ENCODE measurements at places on chromosomes 12 and 14. TPM values are rescaled to one million over a fixed set of nuclear protein-coding genes. Genes with fewer than 3 reads are reported as not detected.

KRT77 gene
- not detected for total RNA-seq

ACSM4 gene
- total RNA-seq: not detected

ACRBP gene
- total RNA-seq: 1.0 TPM

RERGL gene
- not detected for total RNA-seq

CLEC2A gene
- not detected for total RNA-seq

TPH2 gene
- not detected for total RNA-seq

- H3K27me3 ChIP-seq: no peaks in the 10 kb centered on the region
- H3K4me3 ChIP-seq: no peak overlapping the region
- peaks cover 16% of the 10 kb centered on the region for H3K4me1 ChIP-seq
- DNase-seq: no peak
Observed at GRCh38 chr14:75044752-75045151, 6.5 kb downstream of the MLH3 start.

DNA sequence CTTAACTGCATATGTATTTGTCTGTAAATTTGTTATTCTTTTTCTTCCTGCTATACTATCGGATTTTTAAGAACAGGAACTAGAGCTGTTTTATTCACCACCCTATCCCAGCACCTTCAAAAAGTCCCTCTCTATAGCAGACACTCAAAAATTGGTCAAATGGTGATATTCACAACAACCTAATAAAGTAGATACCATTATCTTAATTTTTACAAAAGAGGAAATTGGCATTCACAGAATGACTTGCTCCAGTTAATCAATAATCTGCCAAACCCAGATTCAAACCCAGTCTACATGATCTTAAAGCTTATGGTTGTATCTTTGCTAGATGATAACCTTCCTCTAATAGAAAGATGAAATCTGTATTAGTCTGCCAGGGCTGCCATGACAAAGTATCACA, 426.6 kb downstream of the EGLN3 start:
- H3K27me3 ChIP-seq: peaks cover 7% of the 10 kb centered on the region
- H3K4me3 ChIP-seq: no peak overlapping the region
- DNase-seq: no peak

GRCh38 chr14:49203676-49204075, 382.5 kb downstream of the RPS29 start:
- no peak for DNase-seq
- no peaks in the 10 kb centered on the region for H3K4me1 ChIP-seq
- no peak overlapping the region for H3K27ac ChIP-seq
- H3K27me3 ChIP-seq: no peaks in the 10 kb centered on the region
- H3K36me3 ChIP-seq: no peaks in the 10 kb centered on the region
- no peak overlapping the region for H3K4me3 ChIP-seq

- no peaks in the 10 kb centered on the region for H3K36me3 ChIP-seq
- no peak for DNase-seq
- H3K4me3 ChIP-seq: peak overlapping the region; percentile 82
- H3K27ac ChIP-seq: no peak overlapping the region
- no peaks in the 10 kb centered on the region for H3K27me3 ChIP-seq
Observed at GRCh38 chr14:55028066-55028465, 1.0 kb downstream of the SOCS4 start.

- H3K36me3 ChIP-seq: no peaks in the 10 kb centered on the region
- H3K4me1 ChIP-seq: peaks cover 74% of the 10 kb centered on the region
- H3K27ac ChIP-seq: peak overlapping the region; percentile 99
- H3K4me3 ChIP-seq: no peak overlapping the region
- no peaks in the 10 kb centered on the region for H3K27me3 ChIP-seq
Observed at GRCh38 chr14:76918256-76918781, 92.1 kb downstream of the LRRC74A start.

- no peaks in the 10 kb centered on the region for H3K27me3 ChIP-seq
- no peak overlapping the region for H3K4me3 ChIP-seq
- H3K36me3 ChIP-seq: no peaks in the 10 kb centered on the region
- H3K27ac ChIP-seq: no peak overlapping the region
- peaks cover 9% of the 10 kb centered on the region for H3K4me1 ChIP-seq
Observed at GRCh38 chr12:12273291-12273957, 6.6 kb upstream of the LRP6 start.

DNA sequence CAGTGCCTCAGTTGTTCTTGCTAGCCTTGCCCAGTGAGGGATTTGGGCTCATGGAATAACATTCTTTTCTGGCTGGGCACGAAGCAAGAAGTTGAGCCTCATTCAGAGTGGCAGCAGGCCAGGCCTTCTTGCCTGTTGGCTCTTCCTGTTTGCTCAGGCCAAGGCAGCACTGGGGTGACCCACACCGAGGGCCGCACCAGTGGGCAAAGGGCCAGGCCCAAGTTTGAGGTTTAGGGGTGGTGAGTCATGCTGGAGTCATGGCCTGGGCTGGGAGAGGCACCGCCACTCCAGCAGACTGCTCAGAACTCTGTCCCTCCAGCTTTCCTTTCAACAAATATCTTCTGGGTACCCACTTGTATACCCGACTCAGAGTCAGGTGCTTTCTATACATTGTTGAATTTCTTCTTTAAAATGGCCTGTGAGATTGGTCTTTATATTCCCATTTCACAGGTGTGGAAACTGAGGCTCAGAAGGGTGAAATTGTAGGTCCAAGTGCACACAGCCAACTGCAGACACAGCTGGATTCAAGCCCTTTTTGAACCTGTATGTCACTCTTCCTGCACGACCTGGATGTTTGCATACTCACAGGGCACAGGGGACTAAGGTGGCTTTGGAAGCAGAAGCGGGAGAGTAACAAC, 279.4 kb downstream of the FOXN3 start:
- H3K36me3 ChIP-seq: no peaks in the 10 kb centered on the region
- peaks cover 4% of the 10 kb centered on the region for H3K27me3 ChIP-seq
- DNase-seq: peak; percentile 70
- no peak overlapping the region for H3K4me3 ChIP-seq

- no peaks in the 10 kb centered on the region for H3K4me1 ChIP-seq
- DNase-seq: no peak
- no peaks in the 10 kb centered on the region for H3K36me3 ChIP-seq
Observed at GRCh38 chr12:51873251-51873994, 14.5 kb upstream of the ANKRD33 start.

All from HCT116 (cell line).